Right cardiac atrium (tissue), 5 donors: ENCODE measurements at places on chromosomes 1 and 21.

DNA sequence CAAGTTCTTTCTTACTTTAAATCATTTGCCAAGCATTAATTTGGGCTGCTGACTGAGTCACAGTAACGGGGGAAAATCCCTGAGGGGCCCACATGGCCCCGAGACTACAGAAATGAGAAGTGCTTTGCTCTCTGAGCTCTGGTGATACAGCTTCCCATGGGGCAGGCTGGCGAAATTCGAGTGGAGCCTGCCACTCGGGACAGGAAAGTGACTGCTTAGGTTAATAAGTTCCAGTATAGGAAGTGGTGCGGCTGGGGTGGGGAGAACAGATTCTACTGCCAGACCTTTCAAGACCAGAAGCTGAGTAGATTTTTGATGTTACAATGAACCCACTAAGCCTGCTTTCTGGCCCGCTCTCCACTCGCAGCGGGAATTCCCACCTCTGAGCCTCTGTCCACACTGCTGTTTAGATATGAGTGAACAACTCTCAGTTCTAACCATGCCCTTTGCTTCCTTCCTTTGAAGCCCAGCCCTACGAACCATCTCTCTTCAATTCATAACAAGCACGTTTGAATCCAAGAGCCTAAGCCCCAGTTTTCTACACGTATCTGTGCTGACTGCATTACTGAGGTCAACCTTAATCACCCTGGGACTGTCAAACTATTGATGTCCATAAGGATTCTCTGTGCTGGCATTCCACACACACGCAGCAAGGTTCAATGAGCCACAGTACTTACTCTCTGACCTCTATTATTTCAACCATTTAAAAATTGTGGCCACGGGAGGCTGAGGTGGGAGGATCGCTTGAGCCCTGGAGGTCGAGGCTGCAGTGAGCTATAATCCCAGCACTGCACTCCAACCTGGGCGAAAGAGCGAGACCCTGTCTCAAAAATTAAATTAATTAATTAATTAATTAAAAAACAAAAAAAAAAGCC is 9.6 kb downstream of the ZBTB17 start:
- no peak for DNase-seq

DNA sequence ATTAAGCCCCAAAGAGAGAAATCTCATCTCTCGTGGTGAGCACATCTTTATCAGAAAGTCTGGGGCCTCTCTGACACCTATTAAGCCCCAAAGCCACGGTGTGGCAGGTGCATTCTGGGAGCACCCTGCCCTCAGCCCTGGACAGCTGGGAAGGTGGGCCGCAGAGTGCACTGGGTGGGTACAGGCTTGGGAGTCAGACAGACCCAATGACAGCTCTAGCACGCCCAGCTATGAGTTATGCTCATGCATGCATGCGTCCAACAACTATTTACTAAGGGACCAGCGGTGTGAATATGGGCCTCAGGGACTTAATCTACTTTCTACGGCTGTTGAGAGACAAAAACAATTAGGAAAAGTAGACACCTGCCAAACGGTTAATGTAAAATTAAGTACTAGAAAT is 46.6 kb downstream of the SLC66A1 start:
- no peak for DNase-seq

- DNase-seq, result no peak
Observed at GRCh38 chr1:245888809-245889208, 618.3 kb downstream of the SMYD3 start.

GRCh38 chr21:14312871-14313270 is 70.1 kb downstream of the HSPA13 start:
- no peak for DNase-seq

DNA sequence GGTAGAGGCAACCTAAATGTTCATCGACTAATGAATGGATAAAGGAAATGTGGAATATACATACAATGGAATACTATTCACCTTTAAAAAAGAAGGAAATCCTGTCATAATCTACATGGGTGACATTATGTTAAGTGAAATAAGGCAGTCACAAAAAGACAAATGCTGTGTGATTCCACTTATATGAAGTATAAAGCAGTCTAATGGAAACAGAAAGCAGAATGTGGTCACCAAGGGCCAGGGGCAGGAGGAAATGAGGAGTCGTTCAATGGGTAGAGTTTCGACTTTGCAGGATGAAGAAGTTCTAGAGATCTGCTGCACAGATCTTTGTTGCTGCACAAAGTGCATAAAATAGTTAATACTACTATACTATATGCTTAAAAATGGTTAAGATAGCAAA is 7.8 kb downstream of the DIPK1A start:
- no peak for DNase-seq

DNA sequence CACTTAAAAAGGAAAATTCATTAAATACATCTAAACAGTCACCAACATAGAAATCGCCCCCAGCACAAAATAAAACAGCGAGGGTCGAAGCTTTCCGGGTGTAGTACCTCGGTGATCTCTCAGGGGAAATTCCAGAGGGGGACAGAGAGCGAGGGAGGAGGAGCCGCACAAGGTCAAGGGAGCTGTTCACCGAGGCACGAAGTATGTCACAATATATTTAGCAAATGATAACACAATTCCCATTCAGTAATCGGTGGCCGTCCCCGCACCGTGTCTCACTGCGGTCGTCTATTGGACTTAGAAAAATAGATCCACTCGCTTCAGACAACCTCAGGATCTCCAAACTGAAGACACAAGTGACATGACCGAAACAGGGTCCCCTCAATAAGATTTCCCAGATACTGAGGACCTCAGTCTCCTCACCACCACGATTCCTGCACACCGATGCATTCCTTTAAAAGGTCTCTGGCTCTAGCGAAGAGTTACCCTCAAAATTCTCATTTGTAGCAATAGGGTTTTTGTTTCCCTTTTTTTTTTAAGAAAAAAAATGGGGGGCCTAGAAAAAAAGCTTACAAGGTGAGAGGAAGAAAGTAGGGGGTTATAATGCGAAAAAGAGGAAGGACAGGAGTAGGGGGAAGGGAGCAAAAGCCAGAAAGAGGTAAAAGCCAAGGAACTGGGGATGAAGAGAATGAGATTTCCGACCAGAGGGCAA is 1.1 kb downstream of the LPGAT1 start:
- DNase-seq, result peak; percentile 58

GRCh38 chr1:184032930-184033418 is 4.6 kb downstream of the COLGALT2 start:
- no peak for DNase-seq

GRCh38 chr1:220707160-220707559 is 17.0 kb downstream of the C1orf115 start:
- no peak for DNase-seq

- DNase-seq, result no peak
Observed at GRCh38 chr1:31227891-31228568, 11.7 kb downstream of the NKAIN1 start.
